ENCODE measurements at places on chromosomes 5 and 9. TPM values are rescaled to one million over a fixed set of nuclear protein-coding genes. Genes with fewer than 3 reads are reported as not detected.

CSF2 gene
- not detected for total RNA-seq

DNA sequence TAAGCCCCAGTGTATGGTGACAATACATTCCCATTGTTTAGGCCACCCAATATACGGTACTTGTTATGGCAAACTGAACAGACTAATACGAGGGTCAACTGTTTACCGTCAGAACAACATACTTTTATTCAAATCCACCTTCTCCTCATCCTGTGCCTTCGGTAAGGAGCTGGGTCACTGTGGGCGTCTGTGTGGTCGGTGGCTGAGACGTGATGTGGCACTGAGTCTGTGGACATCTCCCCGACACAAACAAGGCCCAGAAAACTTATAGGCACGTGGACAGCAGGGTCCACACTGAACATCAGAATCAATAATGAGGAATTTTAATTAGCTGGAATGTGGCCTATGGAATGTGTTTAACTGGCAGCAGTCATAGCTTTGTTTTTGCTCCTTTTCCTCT lies 154.3 kb upstream of the IRX2 start:
- DNase-seq: no peak

- DNase-seq: no peak
Observed at GRCh38 chr9:132078699-132079356, 839 bp downstream of the MED27 start.

CFAP77 gene
- 1.2 TPM for total RNA-seq

MARVELD2 gene
- 34.7 TPM for total RNA-seq

GRCh38 chr5:149229298-149229937 lies 42.2 kb upstream of the AFAP1L1 start:
- no peak for DNase-seq

GRCh38 chr9:115777610-115778009 lies 376.0 kb upstream of the PAPPA start:
- no peak for DNase-seq

DNA sequence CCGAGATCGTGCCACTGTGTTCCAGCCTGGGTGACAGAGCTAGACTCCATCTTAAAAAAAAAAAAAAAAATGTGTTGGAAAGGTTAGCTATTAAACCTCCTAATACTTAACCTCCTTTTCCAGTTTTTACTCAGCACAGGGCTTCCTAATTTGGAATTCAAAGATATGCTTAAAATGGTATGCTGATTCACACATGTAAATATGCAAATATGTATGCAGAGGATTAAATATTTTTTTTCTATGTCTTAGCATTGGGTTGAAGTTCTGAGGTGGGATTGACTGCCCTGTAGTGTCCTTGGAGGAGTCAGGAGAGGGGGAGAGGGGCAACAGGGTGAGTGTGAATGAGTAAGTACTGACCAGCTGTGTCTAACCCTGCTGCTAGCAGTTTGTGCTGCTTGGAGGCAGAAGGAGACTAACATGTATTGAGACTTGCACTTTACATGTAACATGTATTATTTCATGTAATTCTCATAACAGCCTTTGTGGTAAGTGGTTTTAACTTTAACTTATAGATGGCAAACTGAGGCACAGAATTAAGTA lies 63.2 kb downstream of the SLC44A1 start:
- DNase-seq: no peak

DNA sequence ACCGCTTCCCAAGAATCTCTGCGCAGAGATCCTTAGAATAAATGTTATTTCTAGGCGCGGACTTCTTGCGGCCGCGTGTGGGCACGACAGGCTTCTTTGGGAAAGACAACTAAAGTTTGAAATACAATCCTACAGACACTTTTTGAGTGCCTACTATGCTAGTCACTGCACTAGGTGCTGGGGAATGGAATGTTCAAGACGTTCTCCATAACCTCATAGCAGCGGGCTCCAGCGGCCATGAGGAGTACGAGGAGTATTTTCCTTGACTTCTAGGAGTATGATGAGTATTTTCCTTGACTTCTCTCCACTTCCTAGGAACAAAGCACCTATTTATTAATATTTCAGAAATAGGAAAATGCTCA lies 636 bp upstream of the PWWP2A start:
- DNase-seq: no peak

SLC4A9 gene
- 0.76 TPM for total RNA-seq

DNA sequence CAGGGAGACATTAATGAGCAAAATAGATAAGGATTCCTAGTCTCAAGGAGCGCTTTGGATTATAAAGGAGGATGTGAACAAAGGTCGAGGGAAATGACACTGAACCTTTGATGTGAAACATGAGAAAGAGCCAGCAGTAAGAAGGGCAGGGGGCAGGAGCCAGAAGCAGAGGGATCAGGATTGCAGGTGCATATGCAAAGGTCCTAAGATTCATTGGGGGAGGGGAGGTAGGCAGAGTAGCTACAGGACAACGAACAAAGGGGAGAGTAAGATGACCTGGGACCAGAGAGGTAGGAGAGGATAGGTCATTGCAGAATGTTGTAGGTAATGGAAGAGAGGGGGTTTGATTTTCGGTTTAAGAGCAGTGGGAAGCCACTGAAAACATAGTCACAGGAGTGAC lies 129.2 kb upstream of the TRPM3 start:
- peak; percentile 36 for DNase-seq

MYMK gene
- 0.34 TPM for total RNA-seq

DNA sequence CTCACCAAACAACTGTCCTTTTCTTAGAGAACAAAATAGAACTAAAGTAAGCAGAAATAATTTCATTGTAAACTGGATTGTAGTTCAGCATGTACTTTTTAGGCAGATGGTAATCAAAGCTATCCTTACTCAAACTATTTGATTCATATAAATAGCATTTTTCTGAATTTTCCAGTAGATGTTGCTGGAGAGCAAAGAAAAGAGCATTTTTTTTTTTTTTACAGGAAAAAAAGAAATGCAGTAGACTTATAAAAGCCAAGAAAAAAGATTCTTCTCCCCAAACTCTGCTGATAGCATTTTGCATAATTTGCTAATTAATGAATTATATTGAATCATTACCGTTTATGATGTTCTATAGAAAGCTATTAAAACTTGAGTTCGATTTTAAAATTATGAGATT lies 715.3 kb upstream of the WWC1 start:
- no peak for DNase-seq

DNA sequence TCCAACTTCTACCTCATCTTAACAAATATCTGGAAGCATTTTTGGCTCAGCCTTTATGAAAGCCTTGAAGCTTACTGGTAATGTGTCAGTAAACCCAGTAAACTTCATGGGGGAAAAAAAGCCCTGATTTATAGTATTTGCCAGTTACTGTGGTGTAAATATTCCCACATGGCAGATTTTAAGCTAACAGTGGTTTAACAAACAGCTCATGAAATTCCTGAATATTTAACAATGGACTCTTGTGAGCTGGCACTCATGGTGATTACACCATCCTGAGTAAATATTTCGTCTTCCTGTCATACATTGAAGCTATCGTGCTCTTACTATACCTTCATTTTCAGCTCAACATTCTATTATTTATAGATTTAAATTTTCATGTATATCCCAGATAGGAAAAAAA lies 57.0 kb upstream of the ACOT12 start:
- no peak for DNase-seq

DNA sequence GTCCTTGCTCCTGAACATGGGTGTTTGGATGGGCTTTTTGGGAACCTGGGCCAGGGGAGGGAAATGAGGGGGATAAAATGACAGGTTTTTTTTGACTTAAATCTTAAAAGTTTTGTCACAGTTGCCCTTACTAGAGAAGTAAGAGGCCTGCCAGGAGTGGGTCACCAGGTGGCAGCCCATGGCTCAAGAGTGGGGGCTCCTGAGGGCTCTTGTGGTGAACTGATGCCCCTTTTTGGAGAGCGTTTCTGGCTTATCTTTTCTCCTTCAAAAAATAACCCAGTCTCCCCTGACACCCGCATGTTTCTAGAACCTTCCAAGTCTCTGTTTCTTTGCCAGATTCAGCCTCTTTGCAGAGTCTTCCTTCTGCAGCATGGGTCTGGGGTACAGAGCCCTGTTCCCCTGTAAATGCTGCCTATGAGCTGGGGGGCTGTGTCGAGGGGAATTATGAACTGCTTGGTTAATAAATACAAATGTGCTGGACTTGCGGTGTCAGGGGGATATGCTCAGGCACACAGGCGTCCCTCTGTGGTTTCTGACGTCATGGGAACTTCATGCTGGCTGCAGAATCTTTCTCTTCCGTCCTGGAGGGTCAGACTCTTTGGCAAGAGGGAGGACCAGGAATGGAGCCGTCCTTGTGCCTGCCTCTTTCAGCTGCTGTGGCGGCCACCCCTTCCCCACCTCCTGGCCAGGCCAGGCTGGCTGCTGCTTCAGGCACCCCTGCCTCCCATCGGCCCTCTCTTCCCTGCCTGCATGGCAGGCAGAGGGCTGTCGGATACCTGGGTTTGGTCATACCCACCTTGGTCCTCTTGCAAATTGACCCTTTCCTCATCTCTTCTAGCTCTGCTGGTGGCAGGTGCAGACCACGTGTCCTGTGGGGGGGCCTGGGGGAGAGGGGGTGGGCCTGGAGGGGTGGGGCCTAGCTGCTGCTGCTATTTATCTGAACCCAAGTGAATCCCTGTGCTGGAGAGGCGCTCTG lies 30.1 kb downstream of the PTPA start:
- DNase-seq: no peak

OR1K1 gene
- not detected for total RNA-seq

ANKRD55 gene
- not detected for total RNA-seq

- DNase-seq: no peak
Observed at GRCh38 chr5:77086368-77086688, 757 bp downstream of the ZBED3 start.

GRCh38 chr5:176565760-176566288 lies 16.7 kb downstream of the CDHR2 start:
- no peak for DNase-seq

DNA sequence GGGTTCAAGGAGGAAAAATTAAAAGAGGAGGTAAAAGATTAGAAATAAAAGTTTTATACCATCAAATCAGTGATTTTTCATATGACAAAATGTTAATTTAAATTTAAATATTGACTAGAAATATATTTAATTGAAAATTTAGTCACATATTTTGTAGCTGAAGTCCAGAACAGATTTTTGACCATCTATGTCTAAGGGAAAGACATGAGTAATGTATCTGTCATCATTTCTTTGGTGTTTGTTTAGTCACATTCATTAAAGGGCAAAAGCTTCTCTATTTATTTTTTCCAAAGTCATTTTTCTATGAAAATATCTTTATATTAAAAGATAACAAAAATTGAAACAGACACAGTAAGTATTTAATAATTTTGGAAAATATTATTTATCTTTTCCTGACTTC lies 252.0 kb upstream of the ISL1 start:
- no peak for DNase-seq

PCDHA13 gene
- 3.8 TPM for total RNA-seq

GRCh38 chr9:18585996-18586395 lies 112.0 kb downstream of the ADAMTSL1 start:
- DNase-seq: no peak

SLCO6A1 gene
- total RNA-seq: 0.42 TPM

DNA sequence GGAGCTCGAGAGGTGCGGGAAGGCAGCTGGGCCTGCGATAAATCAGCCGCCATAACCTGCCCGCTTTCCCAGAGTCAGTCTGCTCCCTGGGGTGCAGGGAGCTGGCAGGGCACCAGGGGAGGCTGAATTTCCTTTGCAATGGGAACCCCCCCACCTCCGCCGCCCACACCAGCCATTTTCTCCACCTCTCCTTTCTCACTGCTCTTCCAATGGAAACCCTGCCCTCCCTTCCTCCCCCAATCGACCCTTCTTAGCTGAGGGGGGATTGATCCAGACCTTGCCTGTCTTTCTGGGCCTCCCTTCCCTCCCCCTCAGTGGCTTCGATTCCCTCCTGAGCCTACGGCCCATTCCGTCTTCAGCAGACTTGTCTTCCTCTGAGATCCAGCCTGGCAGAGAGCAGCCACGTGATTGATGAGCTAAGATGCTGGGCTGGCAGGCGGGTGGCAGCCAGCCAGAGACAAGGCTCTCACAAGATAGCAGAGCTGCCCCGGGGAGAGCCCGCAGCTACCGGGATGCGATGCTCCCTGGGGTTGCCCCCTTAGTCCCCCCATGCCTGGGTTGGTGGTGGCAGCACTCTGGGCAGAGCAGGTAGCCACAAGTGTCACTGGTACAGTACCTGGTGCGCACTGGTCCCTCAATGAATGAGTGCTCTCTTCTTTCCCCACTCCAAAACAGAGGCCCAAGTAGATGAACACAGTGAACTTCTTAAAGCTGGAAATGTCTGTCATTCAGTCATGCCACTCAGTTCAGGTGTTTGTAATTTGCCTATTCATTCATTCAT lies 53.7 kb upstream of the FABP6 start:
- no peak for DNase-seq

NKD2 gene
- 12.8 TPM for total RNA-seq

DNA sequence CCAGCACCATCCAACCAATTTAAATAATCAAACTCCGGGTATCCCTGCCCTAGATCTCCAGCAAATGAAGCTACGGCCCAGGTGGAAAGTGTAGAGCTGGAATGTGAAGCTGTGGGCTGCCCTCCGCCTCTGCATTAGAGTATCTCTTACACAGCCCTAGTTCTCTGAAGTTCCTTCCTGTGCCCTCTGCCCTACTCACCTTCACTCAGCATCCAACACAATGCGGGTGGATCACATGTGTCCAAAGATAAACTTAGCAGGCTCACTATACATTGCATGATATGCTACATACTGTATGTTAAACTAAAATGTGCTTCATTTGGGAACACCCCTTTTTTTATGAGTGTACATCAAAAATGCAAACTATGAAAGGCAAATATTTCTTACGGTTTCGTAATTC lies 70.0 kb upstream of the RAD23B start:
- no peak for DNase-seq

NTRK2 gene
- total RNA-seq: 0.05 TPM

Data from WTC11 (cell line).